ENCODE measurements at places on chromosomes 11 and 22.

- DNase-seq, result no peak
Observed at GRCh38 chr22:43088627-43088983, 586 bp downstream of the TTLL1 start.

- no peak for DNase-seq
Observed at GRCh38 chr11:66368484-66368883, 3.1 kb downstream of the SLC29A2 start.

GRCh38 chr11:95680169-95680929 is 109.2 kb downstream of the FAM76B start:
- peak; percentile 25 for DNase-seq

DNA sequence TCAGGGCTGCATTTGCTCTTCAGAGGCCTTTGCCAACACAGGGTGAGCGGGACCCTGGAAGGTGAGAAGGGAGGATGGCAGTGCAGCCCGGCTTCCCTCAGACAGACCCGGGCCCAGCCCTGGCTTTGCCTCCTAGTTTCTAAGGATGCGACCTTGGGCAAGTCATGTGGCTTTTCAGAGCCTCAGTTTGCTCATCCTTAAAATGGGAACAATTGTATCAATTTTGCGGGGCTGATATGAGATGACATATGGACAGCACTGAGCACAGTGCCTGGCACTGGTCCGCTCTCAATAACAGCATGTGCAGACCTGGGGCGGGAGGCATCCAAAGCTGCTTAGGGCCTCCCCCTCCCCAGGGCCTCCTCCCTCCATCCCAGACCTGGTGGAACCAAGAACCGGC is 74.7 kb upstream of the THY1 start:
- DNase-seq, result no peak

DNA sequence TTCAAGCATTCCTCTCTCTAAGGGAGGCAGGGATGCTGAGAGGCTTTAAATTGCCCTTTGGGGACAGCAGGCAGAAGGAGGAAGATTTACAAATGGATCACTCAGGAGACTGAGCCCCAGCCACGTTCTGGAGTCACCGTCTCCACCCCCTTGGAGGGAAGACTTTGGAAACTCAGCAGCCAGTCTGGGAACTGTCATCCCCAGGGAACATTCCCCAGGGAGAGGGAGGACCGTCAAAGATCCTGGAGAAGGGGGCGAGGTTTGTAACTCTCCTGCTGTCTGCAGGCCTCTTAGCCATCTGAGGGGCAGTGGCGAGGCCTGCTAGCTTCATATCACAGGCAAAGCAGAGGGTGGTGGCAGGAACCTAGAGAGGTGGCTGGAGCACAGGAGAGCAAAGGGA is 56.1 kb upstream of the SLC22A12 start:
- DNase-seq, result no peak

GRCh38 chr11:86192519-86193257 is 51.9 kb upstream of the EED start:
- DNase-seq, result no peak

DNA sequence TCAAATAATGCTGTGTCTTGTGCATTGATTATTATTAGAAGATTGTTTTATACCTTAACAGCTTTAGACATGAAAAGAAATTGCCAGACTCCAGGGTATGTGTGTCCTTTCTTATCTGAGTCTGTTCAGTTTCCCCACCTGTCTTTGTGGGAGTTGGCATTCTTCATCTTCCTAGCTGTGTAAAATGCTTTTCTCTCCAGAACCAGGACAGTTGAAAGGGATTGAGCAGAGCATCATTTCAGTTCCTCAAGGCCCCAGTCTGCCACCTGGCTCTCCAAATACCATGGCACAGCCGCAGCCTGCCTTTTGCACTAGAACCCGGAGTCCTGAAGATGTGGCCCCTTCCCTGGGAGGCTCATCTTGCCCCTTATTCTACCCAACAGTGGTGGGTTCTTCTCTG is 851.9 kb downstream of the NTM start:
- no peak for DNase-seq

GRCh38 chr22:45980761-45981160 is 3.8 kb upstream of the WNT7B start:
- DNase-seq, result no peak

- no peak for DNase-seq
Observed at GRCh38 chr22:46674906-46675305, 54.7 kb downstream of the GRAMD4 start.

- DNase-seq, result no peak
Observed at GRCh38 chr22:42286205-42286604, 15.8 kb upstream of the TCF20 start.

- peak; percentile 54 for DNase-seq
Observed at GRCh38 chr11:67466962-67467771, 1.9 kb downstream of the TMEM134 start.

GRCh38 chr11:73143126-73143838 is 1.2 kb upstream of the FCHSD2 start:
- peak; percentile 48 for DNase-seq

- DNase-seq, result peak; percentile 78
Observed at GRCh38 chr22:24175160-24175808, 6.0 kb upstream of the SUSD2 start.

- no peak for DNase-seq
Observed at GRCh38 chr22:37449331-37450001, 22.2 kb upstream of the ELFN2 start.

- no peak for DNase-seq
Observed at GRCh38 chr11:22930816-22931594, 70.7 kb upstream of the CCDC179 start.

DNA sequence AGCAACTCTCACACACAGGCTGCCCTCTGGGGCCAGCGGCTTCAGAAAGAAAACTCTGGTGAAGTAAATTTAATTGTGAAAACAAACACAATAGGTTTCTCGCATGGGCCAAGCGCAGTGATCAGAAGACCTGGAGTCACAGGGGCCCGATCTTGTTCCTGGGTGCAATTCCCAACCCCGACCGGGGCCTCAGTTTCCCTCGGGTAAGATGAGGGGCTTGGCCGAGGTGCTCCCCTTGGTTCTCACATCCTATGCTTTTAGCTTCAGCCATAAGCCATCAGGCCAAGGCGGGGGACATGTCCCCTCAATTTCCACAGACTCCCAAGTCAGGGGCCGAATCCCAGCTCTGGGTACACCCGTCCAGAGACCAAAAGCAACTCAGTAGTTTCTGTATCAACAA is 11.5 kb downstream of the PHF21B start:
- DNase-seq, result no peak

GRCh38 chr11:11996321-11997048 is 11.9 kb downstream of the DKK3 start:
- DNase-seq, result no peak

- no peak for DNase-seq
Observed at GRCh38 chr11:100682247-100682969, 4.7 kb upstream of the ARHGAP42 start.

- no peak for DNase-seq
Observed at GRCh38 chr11:1967641-1968225, 20.6 kb downstream of the MRPL23 start.

- peak; percentile 76 for DNase-seq
Observed at GRCh38 chr22:42270176-42270509, 310 bp downstream of the TCF20 start.

GRCh38 chr11:111792314-111792713 is 26.1 kb upstream of the PPP2R1B start:
- DNase-seq, result no peak

DNA sequence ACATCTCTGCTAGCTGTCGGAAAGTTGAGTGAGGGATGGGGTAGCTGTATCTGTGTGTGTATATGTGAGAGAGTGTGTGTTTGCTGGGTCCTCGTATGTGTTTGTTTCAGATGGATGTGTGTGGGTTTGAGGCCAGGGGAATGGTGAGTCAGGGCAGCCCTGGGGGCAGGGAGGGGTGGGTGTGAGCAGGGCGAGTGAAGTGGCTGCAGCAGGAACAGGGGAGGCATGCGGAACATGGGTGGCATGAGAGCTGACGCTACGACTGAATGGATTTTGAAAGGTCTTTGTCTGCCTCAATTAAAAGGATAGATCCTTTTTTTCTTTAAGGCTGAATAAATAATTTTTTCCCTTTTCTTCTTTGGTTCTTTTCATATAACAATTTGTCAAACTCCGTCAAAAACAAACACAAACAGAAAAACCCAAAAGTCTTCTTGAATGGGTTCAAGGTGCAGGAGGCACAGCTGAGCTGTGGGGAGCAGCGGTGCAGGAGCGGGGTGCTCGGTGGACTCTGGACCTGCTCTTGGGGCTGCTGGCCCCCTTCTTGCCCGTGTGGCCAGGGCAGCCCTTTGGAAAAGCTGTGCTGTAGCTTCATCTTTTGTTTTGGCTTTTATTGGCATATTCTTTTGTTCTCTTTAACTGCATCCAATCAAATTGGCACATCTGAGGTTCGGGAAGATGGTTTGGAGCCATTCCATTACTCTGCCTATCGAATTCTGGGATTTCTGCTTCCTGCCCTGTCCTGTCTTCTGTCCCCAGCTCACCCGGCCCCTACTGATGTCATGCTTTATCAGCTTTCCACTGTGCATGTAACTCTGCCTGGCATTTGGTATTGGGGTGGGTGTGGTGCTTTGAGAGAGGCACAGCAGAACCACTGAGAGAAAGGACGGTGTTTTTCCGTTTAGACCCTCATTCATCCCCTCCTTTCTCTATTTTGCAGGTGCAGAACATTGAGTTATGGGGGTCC is 80.1 kb downstream of the ADAMTS15 start:
- DNase-seq, result no peak

DNA sequence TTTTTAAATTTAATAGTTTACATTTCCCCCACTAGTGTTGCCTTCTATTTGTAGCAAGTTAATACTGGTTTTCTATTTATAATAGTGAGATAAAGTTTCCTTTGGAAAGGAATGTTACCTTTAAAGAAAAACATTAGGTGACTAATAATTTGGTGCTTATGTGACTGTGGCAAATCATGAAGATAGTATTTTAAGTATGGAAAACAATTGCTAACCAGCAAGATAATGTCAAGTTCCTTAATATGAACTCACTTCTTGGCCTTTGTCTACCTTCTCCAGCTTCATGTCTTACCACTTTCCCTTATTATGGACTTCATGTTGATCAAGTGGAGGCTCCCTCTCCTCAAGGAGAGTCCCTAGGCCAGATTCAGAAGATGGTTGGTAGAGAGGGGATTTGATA is 27.2 kb downstream of the ARHGEF12 start:
- no peak for DNase-seq

GRCh38 chr22:17167486-17167885 is 8.4 kb upstream of the HDHD5 start:
- DNase-seq, result no peak

GRCh38 chr11:95547186-95547585 is 242.4 kb downstream of the FAM76B start:
- no peak for DNase-seq

DNA sequence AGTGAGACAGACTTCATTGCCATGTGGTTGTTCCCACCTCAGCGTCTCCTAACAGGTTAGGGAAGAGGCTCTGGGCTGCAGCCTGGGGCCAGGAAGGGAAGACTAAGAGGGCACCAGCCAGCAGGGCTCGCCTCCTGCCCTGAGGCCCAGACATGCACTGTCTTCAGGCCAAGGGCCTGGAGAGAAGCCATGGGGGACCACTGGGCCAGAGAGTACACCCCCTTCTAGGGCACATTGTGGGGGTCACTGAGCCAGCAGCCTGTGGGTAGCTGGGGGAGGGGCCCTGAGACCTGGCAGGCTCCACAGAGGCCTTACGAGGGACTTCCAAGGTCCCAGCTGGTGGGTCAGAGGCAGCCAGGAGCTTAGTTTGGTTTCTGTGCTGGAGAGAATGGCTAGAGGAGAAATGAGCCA is 25.0 kb upstream of the MYRF start:
- DNase-seq, result no peak

GRCh38 chr11:119641983-119642745 is 86.8 kb downstream of the NECTIN1 start:
- DNase-seq, result no peak

GRCh38 chr22:39090426-39091064 is 6.5 kb upstream of the APOBEC3H start:
- DNase-seq, result no peak

GRCh38 chr11:87957961-87958360 is 217.3 kb downstream of the RAB38 start:
- no peak for DNase-seq
